NCI-H526 (cell line): ENCODE measurements at places on chromosomes 2 and 18.

DNA sequence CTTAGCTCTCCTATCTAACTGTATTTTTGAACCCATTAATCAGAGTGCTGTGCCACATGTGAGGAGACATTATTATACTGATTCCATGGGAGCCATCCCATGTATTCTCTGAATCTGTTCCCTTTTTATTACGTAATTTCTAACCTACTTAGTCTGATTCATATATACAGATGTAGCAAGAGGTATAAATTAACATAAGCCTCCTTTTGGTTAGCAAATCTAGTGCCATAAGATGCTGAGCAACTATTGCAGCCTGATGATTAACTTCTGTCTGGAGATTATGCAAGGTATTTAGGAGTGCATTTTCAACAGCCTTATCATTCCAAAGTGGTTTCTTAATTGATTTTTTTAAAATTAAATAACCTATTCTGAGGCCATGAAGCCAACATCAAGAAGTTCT, 114.1 kb upstream of the MSH2 start:
- no peak for DNase-seq

GRCh38 chr2:67322353-67323001, 74.7 kb upstream of the ETAA1 start:
- peak; percentile 79 for DNase-seq

DNA sequence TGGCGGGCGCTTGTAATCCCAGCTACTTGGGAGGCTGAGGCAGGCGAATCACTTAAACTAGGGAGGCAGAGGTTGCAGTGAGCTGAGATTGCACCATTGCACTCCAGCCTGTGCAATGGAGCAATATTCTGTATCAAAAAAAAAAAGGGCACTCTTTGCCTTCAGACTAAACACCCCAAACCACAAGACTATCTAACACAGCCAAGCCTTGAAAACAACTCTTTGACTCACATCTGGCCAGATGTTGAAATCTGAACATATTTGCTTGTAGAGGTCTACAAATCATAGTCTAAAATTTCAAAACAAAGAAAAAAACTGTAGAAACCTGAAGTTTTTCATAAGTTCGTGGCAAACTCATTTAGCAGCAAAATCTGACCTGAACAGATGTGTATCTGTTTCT, 94.9 kb downstream of the FAM161A start:
- no peak for DNase-seq

DNA sequence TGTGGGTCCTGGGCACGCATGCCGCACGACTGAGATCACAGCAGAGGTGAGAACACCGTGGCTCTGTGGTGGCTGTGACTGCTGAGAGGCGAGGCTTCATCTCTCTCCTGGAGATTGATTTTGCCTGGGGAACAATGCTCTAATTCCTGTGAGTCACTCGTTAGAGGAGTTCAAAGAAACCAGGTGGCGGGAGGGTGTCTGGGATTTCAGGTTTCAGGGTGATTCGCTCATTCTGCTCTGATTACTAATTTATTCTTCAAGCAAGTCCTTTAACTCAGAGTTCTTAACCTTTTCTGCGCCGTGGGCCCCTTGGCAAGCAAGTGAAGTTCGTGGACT, 56.3 kb downstream of the GLI2 start:
- no peak for DNase-seq

DNA sequence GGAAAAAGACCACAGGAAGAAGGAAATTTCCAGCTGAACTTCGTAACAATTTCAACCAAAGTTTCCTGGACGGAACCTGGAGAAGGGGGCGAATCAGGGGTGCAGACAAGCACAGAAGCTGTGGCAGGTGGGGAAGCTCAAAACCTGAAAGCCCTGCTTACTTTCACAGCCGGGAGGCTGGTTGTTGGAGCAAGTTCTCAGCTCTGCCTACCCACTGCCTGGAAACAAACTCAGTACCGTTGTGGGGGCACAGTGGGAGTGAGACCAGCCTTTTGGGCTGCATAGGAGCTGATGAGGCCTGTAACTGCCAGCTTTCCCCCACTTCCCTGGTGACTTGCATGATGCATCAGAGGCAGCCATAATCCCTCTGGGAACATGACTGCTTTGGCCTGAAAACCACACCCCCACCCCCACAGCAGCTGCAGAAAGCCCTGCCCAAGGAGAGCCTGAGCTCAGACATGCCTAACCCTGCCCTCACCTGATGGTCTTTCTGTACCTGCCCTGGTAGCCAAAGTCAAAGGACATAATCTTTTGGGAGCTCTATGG, 207.0 kb upstream of the VWC2L start:
- no peak for DNase-seq

DNA sequence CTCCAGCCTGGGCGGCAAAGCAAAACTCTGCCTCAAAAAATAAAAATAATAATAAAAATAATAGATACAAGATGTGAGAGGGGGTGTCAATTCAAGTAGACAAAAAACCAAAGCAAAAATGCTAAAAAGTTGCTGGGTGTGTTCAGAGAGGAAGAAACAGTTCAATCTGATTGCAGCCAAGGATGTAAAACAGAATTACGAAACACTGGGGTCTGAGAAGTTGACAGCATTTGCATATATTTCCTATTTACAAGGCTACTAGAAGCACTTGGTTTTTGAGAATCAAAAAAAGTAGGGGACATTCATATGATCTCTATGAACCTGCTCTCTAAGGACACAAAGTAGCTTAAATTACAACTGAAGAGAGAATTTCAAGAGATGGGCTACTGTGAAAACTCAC, 7.6 kb downstream of the TRIP12 start:
- DNase-seq = no peak

DNA sequence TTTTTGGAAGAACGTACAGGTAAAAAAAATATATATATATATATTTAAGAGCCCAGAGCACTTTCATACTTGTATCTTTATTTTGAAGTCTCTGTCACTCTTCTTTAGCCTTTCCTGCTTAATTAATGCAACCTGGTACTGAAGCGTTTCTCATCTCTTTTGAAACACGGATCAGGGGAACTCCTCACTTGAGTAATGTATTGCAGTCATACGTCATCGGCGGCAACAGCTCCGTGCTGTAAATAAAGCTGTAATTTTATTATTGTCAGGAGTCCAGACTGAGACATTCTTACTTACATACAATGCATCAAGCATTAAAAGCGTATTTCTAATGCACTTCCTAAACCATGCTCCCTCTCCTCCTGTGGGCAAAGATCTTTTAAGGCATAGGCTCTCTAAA, 514.7 kb downstream of the SOX11 start:
- DNase-seq = no peak

DNA sequence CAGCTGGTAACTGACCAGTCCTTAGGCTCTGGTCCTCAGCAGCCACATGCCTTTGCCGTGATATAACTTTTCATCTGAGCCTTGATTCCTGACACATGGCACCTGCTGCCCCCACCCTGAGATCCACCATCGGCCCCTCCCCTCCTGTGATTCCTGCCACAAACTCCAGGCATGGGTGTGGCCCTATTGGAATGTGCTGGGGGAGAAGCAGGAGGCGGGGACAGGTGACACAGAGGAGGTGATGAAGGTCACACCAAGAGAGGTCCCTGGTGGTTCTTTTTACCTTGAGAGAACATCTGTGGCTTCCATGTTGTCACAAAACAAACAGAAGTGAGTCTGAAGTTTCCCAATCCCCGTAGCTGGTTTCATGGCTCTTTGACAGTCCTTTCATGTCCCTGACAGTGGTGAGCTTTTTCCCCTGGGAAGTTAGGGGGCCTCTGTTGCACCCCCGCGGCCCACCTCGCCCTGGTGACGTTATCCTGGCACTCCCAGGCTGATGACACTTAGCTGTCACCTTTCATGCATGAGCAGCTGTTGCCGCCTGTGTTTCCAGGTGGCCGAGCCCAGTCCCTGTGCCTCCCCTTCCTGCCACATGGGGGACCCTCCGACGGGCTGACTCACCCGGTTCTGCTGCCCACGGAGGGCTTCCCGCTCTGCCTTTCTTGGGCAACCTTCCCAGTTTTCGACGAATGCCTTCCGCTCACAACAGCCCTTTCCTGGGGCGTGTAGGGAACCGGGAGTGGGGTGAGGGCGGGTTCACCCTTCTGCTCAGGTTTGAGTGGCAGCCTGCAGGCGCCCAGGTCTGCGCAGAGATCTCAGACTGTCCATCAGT, 66.3 kb upstream of the GLI2 start:
- peak; percentile 12 for DNase-seq

DNA sequence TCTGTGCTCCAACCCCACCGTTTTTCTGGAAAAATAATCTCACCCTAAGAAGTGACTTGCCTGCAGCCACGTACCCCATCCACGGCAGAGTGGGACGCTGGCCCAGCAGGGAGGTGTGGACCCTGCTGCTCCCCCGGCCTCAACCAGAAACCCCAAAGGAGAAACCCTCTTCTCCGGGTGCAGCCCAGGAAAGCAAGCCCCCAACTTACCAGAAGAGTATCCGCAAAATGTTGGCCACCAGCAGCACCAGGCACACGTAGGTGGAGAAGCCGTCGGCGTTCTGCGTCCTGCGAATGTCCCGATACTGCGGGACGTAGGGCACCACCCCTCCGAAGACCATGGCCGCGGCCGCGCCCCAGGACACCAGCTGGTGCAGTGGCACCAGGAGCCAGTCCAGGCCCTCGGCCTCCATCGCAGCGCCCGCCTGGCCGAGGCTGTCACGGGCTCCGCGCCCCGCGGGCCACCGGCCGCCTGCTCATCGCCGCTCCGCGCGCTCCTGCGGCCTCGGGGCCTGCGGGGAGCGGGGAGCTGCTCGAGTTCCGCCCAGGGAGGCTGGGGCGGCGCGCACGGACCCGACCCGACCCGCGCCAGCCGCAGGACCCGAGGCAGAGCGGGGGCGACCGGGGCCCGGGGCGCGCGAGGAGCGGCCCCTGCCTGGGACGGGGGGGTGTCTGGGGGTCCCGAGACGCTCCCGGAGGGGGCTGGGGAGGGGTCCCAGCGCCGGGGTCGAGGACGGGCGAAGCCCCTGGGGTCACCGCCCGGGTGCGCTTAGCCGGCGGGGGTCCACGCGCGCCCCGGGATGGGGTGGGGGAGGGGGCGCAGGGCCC, 725 bp downstream of the SLC66A2 start:
- no peak for DNase-seq

- DNase-seq = no peak
Measured at GRCh38 chr2:227462462-227462951, 9.4 kb upstream of the AGFG1 start.

DNA sequence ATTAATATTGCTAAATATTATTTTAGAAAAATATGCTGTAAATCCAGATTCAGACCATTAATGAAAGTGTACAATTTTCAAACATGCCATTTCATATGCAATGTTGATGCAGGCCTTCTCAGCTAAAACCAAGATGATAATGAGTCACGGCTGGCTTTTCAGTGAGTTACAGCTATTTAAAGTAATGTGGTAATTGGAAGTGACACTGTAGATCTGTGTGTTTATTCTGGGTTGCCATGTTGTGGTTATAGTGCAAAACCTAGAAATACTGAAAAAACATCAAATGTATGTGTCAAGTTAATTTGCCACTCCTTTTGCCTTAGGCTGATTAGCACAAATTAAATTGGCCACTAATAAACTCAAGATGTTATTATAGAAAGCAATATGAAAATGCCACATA, 506.6 kb downstream of the ERBB4 start:
- no peak for DNase-seq

- DNase-seq = no peak
Measured at GRCh38 chr18:27780061-27780745, 396.7 kb downstream of the CDH2 start.

- no peak for DNase-seq
Measured at GRCh38 chr2:62687636-62688035, 17.9 kb upstream of the EHBP1 start.

GRCh38 chr2:24832073-24832461, 38.8 kb downstream of the CENPO start:
- DNase-seq = no peak

- DNase-seq = no peak
Measured at GRCh38 chr2:239600001-239600593, 199.3 kb upstream of the HDAC4 start.

- no peak for DNase-seq
Measured at GRCh38 chr18:11089931-11090715, 59.2 kb downstream of the PIEZO2 start.
